ENCODE measurements at places on chromosomes 2 and 18.

- DNase-seq: no peak
These were observed 127.9 kb downstream of the ANKRD44 start for GRCh38 chr2:197182668-197183067.

GRCh38 chr2:210072493-210072892, 70.1 kb downstream of the RPE start:
- no peak for DNase-seq

GRCh38 chr2:189854187-189854586, 69.9 kb downstream of the PMS1 start:
- no peak for DNase-seq

GRCh38 chr2:73949802-73950201, 23.1 kb downstream of the DGUOK start:
- DNase-seq: no peak

DNA sequence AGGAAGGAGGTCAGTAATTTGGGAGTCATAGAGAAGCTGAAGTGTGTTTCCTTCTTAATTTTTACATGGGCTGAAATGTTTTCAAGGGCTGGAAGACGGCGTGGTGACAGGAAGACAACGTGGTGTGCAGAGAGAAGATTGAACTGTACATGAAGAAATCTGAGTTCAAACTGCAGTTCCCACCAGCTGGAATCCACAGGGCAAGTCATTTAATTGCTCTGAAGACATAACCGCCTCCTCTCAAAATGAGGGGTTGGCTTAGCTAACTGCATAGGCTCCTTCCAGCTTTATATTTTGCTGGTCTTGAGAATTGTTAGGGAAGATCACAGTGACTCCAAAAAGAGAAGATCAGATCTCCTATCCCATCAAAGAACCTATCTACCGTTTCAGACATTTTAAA, 103.9 kb downstream of the SLC8A1 start:
- DNase-seq: no peak

DNA sequence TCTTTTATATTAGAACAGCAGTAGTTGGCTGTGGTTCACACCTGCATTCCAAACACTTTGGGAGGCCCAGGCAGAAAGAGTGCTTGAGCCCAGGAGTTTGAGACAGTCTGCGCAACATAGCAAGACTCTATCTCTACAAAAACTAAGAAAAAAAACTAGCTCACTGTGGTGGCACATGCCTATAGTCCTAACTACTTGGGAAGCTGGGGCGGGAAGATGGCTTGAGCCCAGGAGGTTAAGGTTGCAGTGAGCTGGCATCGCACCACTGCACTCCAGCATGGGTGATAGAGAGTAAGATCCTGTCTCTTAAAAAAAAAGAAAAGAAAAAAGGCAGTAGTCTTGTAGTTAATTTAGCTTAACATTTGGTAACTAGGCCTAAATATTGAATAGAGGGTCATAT, 136.6 kb downstream of the AGPS start:
- no peak for DNase-seq
